ENCODE measurements at places on chromosomes 7 and 10. TPM values are rescaled to one million over a fixed set of nuclear protein-coding genes. Genes with fewer than 3 reads are reported as not detected.

DNA sequence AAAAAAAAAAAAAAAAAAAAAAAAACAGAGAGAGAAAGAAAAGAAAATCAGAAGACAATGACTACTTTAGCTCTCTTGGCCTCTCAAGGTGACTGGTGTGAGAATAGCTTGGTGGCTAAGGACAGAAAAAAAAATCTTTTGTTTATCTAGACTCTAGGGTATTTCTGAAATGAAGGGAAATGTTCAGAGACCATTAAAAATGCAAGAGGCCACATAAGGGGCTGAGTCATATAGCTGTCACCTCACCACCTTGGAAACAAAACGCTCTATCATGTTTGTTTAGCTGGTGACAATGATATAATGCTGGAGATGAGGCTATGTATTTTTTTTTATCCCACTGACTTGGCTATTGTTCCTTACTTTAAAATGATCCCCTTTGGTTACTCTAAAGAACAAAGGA lies 287.0 kb upstream of the CDC14C start:
- no peak for DNase-seq

DNA sequence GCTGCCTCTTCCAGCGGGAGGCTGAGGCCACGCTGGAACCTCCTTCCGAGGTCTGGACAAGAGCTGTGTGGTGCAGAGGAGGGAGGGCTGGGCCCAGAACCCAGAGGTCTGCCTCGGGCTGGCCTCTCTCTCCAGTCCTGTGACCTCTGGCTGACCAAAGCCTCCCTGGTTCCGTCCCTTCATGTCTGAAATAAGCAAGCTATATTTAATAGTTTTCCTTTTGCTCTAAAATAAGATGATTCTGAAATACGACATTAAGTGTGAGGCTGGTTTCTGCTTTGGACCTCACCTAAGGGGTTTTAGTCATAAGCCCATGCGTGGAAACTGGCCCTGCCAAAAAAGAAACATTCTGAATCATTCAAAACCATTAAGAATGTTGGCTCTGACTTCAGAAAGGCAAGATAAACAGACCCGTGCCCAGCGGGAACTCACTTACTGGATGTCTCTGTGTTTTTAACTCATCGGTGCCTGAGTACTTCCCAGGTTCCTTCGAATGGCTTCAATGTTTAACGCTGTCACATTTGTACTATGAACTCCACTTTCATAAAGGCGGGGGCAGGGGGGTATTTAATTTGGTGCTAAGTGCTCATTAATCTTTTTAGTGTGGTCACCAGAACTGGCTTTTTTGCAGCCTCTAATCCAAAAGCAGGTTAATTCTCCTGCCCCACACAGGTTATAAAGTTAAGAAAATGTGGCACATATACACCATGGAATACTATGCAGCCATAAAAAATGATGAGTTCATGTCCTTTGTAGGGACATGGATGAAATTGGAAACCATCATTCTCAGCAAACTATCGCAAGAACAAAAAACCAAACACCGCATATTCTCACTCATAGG lies 157.5 kb upstream of the KLF14 start:
- DNase-seq, result peak; percentile 72

VGF gene
- total RNA-seq, result not detected

DNA sequence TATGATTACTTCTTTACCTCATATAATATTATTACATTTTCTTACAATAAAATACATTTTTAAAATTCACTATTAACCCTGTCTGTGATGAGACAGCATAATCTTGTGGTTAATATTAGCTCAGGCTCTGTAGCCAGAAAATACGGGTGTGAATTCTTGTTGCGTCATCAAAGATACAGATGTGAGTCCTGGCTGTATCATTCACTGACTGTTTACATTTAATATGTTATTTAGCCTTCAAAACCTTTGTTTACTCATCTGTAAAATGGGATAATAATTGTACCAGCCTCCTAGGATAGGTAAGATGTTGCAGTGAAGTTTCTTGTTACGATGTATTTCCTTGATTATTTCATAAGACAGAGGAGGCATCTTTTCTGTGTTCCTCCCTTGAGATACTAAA lies 184.7 kb upstream of the PRPS1L1 start:
- DNase-seq, result no peak

GRCh38 chr10:120782336-120782735 lies 68.8 kb upstream of the WDR11 start:
- DNase-seq, result no peak

DNA sequence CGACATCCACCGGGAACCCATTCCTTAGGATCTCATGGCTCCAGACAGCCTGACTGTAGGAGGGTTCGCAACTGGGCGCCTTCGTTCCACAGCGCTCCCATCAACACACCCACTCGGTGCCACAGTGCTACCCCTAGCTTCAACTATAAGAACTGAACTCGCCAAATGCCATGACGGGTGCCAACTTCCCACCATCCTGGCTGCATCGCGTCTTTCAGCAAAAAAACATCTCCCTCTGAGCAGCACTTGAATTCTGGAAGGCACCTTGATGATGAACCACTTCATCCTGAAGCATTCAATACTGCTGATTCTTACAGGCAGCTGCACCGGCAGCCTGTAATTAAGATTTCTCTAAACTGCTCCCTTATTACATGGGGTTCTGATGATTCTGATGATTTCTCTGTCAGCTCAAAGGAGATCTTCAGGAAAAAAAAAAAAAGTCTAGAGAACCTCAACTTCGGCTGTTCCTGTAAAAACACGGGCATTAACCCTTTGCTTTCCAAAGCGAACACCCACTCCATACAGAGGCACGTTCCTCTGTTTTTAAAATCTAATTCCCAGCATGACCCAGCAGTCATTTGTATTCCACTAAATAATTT lies 1.3 kb downstream of the CYTH3 start:
- DNase-seq, result peak; percentile 63

ECD gene
- 17.3 TPM for total RNA-seq

GRCh38 chr10:64091897-64092296 lies 570.7 kb downstream of the REEP3 start:
- no peak for DNase-seq

SLC37A3 gene
- 11.4 TPM for total RNA-seq

ARMC3 gene
- total RNA-seq, result not detected

LLCFC1 gene
- not detected for total RNA-seq

- DNase-seq, result no peak
Measured at GRCh38 chr10:22503315-22504088, 158.2 kb downstream of the SPAG6 start.

GRCh38 chr7:84181628-84182027 lies 13.0 kb downstream of the SEMA3A start:
- no peak for DNase-seq

- DNase-seq, result no peak
Measured at GRCh38 chr10:127013691-127014473, 108.7 kb downstream of the DOCK1 start.

- no peak for DNase-seq
Measured at GRCh38 chr7:157734676-157735640, 398.2 kb downstream of the DNAJB6 start.

GRCh38 chr7:51292596-51292995 lies 24.0 kb downstream of the COBL start:
- DNase-seq, result no peak

NPFFR1 gene
- 0.05 TPM for total RNA-seq

AOC1 gene
- 0.21 TPM for total RNA-seq

GRCh38 chr10:3924344-3924743 lies 139.3 kb upstream of the KLF6 start:
- no peak for DNase-seq

All from left cardiac atrium (tissue), 4 donors.